ENCODE measurements at places on chromosomes 2 and 18.
A peak's percentile ranks its signal among the peaks of the same experiment; 100 is the strongest.

- H3K27me3 ChIP-seq: peaks cover 16% of the 10 kb centered on the region
- H3K4me3 ChIP-seq: no peak overlapping the region
- no peak for DNase-seq
- no peaks in the 10 kb centered on the region for H3K4me1 ChIP-seq
- H3K36me3 ChIP-seq: no peaks in the 10 kb centered on the region
- H3K27ac ChIP-seq: no peak overlapping the region
Observed at GRCh38 chr2:113039719-113040118, 12.9 kb downstream of the IL36B start.

GRCh38 chr2:207861789-207862188, 92.1 kb upstream of the FZD5 start:
- H3K27me3 ChIP-seq: no peaks in the 10 kb centered on the region
- no peak overlapping the region for H3K4me3 ChIP-seq
- no peak overlapping the region for H3K27ac ChIP-seq
- DNase-seq: no peak

DNA sequence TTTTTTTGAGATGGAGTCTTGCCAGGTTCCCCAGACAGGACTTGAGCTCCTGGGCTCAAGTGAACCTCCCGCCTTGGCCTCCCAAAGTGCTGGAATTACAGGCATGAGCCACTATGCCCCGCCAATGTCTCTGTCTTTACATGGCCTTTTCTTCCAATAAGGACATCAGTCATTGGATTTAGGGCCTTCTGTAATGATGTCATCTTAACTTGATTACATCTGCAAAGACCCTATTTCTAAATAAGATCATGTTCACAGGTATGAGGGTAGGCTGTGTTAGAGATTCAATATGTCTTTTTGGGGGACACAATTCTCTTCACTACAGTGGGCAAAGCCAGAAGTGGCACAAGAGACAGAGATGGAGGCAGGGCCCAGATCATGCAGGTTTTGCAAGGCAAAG, 68.1 kb downstream of the PMAIP1 start:
- no peak overlapping the region for H3K4me3 ChIP-seq
- H3K36me3 ChIP-seq: no peaks in the 10 kb centered on the region
- no peaks in the 10 kb centered on the region for H3K4me1 ChIP-seq
- DNase-seq: no peak
- peaks cover 27% of the 10 kb centered on the region for H3K27me3 ChIP-seq
- H3K27ac ChIP-seq: no peak overlapping the region

- peaks cover 6% of the 10 kb centered on the region for H3K36me3 ChIP-seq
- no peak overlapping the region for H3K4me3 ChIP-seq
- H3K27ac ChIP-seq: peak overlapping the region; percentile 62
- H3K4me1 ChIP-seq: peaks cover 4% of the 10 kb centered on the region
Observed at GRCh38 chr18:55272510-55273243, 313.4 kb upstream of the CCDC68 start.

GRCh38 chr2:127397568-127398238, 9.9 kb upstream of the MAP3K2 start:
- no peak overlapping the region for H3K4me3 ChIP-seq
- H3K27me3 ChIP-seq: no peaks in the 10 kb centered on the region
- peaks cover 26% of the 10 kb centered on the region for H3K4me1 ChIP-seq
- no peak overlapping the region for H3K27ac ChIP-seq
- DNase-seq: no peak
- no peaks in the 10 kb centered on the region for H3K36me3 ChIP-seq

- H3K4me3 ChIP-seq: no peak overlapping the region
- peak; percentile 17 for DNase-seq
- no peaks in the 10 kb centered on the region for H3K36me3 ChIP-seq
- no peak overlapping the region for H3K27ac ChIP-seq
- H3K4me1 ChIP-seq: no peaks in the 10 kb centered on the region
- no peaks in the 10 kb centered on the region for H3K27me3 ChIP-seq
Observed at GRCh38 chr18:32454593-32454992, 16.1 kb downstream of the GAREM1 start.

- H3K4me1 ChIP-seq: no peaks in the 10 kb centered on the region
- no peaks in the 10 kb centered on the region for H3K27me3 ChIP-seq
- no peaks in the 10 kb centered on the region for H3K36me3 ChIP-seq
- DNase-seq: no peak
- H3K27ac ChIP-seq: no peak overlapping the region
Observed at GRCh38 chr2:156864325-156864724, 393.2 kb upstream of the GALNT5 start.

GRCh38 chr18:44098551-44099098, 582.1 kb upstream of the SETBP1 start:
- H3K27ac ChIP-seq: no peak overlapping the region
- H3K4me3 ChIP-seq: no peak overlapping the region
- no peaks in the 10 kb centered on the region for H3K27me3 ChIP-seq
- no peaks in the 10 kb centered on the region for H3K4me1 ChIP-seq
- peak; percentile 17 for DNase-seq
- H3K36me3 ChIP-seq: no peaks in the 10 kb centered on the region

DNA sequence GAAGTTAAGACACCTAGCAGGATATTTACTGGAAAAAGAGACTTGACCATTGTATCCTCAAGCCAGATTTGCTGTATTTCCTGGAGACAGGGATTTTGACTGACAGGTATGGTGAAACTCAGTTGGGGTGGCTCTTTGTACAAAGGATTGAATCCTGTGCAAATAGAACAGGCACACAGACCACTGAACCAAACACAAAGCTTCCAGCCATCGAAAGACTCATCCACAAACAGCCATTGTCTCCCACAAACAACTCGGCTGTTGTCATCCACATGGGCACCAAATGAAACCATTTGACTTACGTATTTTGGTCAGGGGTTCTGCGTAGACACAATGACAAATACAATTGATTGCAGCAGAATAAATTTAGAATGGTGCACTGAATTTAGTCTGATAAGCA, 15.9 kb downstream of the RNF152 start:
- H3K4me3 ChIP-seq: no peak overlapping the region
- no peaks in the 10 kb centered on the region for H3K27me3 ChIP-seq
- no peak overlapping the region for H3K27ac ChIP-seq
- no peaks in the 10 kb centered on the region for H3K4me1 ChIP-seq
- H3K36me3 ChIP-seq: no peaks in the 10 kb centered on the region

GRCh38 chr18:39453882-39454281, 1888.3 kb upstream of the CELF4 start:
- no peaks in the 10 kb centered on the region for H3K4me1 ChIP-seq
- H3K27me3 ChIP-seq: no peaks in the 10 kb centered on the region
- no peaks in the 10 kb centered on the region for H3K36me3 ChIP-seq
- peak; percentile 74 for DNase-seq
- H3K4me3 ChIP-seq: no peak overlapping the region

GRCh38 chr18:77785415-77785975, 535.8 kb downstream of the GALR1 start:
- no peaks in the 10 kb centered on the region for H3K4me1 ChIP-seq
- no peak overlapping the region for H3K27ac ChIP-seq
- no peaks in the 10 kb centered on the region for H3K36me3 ChIP-seq

DNA sequence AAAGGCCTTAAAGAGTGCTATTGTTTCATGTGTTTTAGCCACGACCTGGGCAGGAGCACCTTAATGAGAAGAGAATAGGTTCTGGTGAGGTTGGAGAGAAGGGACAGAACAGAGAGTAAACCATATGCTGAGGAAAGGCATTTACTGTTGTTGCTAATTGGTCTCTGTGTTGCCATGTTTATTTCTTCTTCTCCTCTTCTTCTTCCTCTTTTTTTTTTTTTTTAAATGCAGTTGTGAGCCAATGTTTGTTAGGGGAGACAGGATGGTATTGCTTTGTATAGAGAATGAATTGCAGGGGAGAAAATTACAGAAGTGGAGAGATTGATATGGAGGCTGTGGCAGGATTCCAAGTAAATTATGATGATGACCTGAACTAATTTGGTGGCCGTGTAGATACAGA, 2.6 kb downstream of the SCN9A start:
- no peak for DNase-seq
- no peak overlapping the region for H3K4me3 ChIP-seq
- H3K36me3 ChIP-seq: no peaks in the 10 kb centered on the region
- no peak overlapping the region for H3K27ac ChIP-seq
- peaks cover 8% of the 10 kb centered on the region for H3K4me1 ChIP-seq

GRCh38 chr2:98333922-98334321, 12.3 kb upstream of the CNGA3 start:
- no peaks in the 10 kb centered on the region for H3K36me3 ChIP-seq
- H3K4me3 ChIP-seq: peak overlapping the region; percentile 50
- H3K27me3 ChIP-seq: no peaks in the 10 kb centered on the region
- H3K4me1 ChIP-seq: peaks cover 6% of the 10 kb centered on the region
- peak overlapping the region; percentile 9 for H3K27ac ChIP-seq

DNA sequence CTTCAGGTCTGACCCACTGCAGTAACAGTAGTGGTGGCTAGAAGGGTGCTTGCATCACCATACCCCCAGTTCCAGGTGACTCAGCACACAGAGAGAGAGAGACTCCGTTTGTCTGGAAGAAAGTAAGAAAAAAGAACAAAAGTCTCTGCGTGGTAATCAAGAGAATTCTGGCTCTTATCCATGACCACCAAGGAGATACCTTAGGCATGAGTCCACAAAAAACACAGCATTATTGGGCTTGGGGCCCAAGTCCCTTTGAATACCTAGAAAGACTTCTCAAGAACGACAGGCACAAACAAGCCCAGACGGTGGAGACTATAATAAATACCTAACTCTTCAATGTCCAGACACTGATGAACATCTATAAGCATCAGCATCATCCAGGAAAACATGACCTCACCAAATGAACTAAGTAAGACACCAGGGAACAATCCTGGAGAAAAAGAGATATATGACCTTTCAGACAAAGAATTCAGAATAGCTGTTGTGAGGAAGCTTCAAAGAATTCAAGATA, 21.7 kb upstream of the BAZ2B start:
- H3K4me3 ChIP-seq: no peak overlapping the region
- DNase-seq: peak; percentile 67
- H3K27me3 ChIP-seq: no peaks in the 10 kb centered on the region
- H3K4me1 ChIP-seq: peaks cover 3% of the 10 kb centered on the region
- peak overlapping the region; percentile 33 for H3K27ac ChIP-seq
- H3K36me3 ChIP-seq: no peaks in the 10 kb centered on the region

DNA sequence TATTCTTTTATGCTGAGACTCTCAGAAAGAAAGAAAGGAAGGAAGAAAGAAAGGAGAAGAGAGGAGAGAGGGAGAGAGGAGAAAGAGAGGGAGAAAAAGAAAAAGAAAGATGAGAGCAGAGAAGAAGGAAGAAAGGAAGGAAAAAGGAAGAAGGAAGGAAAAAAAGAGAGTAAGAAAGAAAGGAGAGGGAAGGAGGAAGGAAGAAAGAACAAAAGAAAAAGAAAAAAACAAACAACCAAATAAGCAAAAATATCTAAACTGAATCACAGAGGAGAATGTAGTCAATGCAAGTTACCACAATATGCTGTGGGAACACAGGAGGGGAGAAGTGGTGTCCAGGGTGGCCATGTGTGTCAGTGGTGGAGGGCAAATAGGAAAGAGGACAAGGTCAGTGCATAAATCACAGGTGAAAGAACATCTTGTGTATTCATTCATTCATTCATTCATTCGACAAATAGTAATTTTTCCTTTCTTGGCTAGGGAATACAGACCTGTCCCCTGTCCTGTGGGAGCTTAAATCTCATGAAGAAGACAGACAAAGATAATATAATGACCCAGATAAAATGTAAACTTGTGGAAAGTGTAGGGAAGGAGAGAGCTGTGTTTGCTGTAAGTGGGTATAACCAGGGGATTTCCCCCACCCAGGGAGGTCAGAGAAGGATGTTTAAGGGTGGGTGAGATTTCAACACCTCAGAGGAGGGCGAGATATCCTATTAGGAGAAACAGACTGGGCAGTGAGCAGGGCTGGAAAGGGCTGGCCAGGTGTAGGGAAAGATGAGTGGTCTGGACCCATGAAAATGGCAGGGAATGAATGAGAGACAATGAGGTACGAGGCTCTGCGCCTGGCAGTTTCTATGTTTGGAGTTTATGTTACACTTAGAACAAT, 50.7 kb downstream of the IL1R2 start:
- no peak overlapping the region for H3K27ac ChIP-seq
- H3K36me3 ChIP-seq: no peaks in the 10 kb centered on the region
- peaks cover 3% of the 10 kb centered on the region for H3K4me1 ChIP-seq
- no peak for DNase-seq
- no peaks in the 10 kb centered on the region for H3K27me3 ChIP-seq

- H3K4me3 ChIP-seq: no peak overlapping the region
- peaks cover 58% of the 10 kb centered on the region for H3K36me3 ChIP-seq
- no peaks in the 10 kb centered on the region for H3K4me1 ChIP-seq
Observed at GRCh38 chr2:201164166-201164565, 18.8 kb upstream of the CASP10 start.

- no peak overlapping the region for H3K27ac ChIP-seq
- H3K27me3 ChIP-seq: no peaks in the 10 kb centered on the region
- H3K4me1 ChIP-seq: no peaks in the 10 kb centered on the region
- no peak for DNase-seq
Observed at GRCh38 chr2:191572319-191572718, 105.6 kb upstream of the NABP1 start.

DNA sequence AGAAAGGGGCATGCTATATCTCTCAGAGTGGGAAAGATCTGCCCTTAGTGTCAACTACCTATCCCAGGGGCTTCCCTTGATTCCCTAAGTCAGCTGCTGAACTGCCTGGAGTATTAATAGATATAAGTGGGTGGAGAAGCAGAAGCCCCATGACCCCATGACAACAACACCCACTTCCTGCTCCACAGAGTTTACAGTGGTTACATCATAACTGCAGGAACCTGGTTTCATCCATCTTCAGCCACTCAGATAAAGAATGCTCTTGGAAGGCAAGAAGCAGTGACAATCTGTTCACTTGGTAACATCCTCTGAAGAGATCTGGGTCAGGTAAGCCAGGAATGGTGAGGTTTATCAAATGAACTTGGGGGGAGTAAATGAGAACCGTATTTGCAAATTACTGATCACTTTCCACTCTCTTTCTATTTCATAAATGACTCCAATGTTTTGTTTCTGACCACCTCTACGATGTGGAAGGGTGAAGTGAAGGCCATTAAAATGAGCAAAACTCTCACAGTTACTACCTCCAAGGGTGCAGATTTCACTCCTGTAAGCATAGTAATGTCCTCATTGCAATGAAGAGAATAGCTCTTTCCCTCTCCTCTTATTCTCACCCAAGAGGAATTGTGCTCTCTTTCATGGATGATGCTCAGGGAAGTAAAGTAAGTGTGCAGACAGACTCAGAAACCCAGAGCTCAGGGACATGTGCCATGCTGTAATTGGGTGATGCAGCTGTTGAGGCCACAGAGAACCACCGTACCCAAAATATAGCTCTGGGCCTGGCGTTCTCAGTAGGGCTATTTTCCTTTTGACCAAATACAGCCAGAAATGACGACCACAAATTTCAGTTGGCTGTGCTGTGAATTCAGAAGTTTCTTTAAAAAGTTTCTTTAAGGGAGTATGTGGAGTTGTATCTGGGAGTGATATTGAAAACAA, 192.8 kb upstream of the APCDD1 start:
- no peak overlapping the region for H3K27ac ChIP-seq
- DNase-seq: peak; percentile 48
- H3K4me3 ChIP-seq: no peak overlapping the region
- no peaks in the 10 kb centered on the region for H3K4me1 ChIP-seq
- H3K36me3 ChIP-seq: no peaks in the 10 kb centered on the region

DNA sequence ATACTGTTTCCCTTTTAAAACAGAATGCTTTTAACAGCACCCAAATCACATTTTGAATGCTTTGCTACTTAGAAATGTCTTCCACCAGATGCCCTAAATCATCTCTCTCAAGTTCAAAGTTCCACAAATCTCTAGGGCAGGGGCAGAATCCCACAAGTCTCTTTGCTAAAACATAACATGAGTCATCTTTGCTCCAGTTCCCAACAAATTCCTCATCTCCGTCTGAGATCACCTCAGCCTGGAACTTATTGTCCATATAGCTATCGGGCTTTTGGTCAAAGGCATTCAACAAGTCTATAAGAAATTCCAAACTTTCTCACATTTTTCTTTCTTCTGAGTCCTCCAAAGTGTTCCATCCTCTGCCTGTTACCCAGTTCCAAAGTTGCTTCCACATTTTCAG, 1374.5 kb upstream of the NXPH2 start:
- no peaks in the 10 kb centered on the region for H3K27me3 ChIP-seq
- H3K36me3 ChIP-seq: no peaks in the 10 kb centered on the region
- no peak overlapping the region for H3K27ac ChIP-seq
- no peaks in the 10 kb centered on the region for H3K4me1 ChIP-seq

Data from mesenchymal stem cell (in vitro differentiated cells and primary cell).